ENCODE measurements at places on chromosomes 7 and 10.

DNA sequence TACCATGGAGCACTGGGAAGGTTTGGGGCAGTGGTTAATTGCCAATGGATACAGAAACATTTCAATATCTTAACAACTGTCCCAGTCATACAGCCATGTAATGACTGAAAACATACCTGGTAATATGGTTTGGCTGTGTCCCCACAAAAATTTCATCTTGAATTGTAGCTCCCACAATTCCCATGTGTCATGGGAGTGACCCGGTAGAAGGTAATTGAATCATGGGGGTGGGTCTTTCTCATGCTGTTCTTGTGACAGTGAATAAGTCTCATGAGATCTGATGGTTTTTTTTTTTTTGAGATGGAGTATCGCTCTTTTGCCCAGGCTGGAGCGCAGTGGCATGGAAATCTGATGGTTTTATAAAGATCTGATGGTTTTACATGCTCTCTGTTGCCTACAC lies 284.4 kb downstream of the TCF7L2 start:
- DNase-seq, result no peak

DNA sequence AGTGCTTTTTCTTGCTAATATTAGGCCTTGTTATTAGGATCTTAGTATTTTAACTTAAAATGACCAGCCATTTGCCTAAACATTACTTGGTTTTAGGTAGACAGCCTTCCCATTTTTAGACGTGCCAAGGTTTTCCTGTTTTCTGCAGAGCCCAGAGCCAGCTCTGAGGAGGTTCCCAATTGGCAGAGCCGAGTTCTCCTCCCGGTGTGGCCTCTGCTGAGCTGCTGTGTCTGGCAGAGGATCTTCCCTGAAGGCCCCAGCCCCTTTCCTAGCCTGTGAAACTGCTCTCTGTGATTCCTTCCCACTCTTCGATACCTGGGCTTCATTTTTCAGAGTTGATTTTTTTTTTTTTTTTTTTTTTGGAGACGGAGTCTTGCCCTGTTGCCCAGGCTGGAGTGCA lies 91.4 kb downstream of the EEPD1 start:
- DNase-seq, result peak; percentile 21

- DNase-seq, result no peak
These were observed 15.1 kb upstream of the ELN start for GRCh38 chr7:74012842-74013249.

DNA sequence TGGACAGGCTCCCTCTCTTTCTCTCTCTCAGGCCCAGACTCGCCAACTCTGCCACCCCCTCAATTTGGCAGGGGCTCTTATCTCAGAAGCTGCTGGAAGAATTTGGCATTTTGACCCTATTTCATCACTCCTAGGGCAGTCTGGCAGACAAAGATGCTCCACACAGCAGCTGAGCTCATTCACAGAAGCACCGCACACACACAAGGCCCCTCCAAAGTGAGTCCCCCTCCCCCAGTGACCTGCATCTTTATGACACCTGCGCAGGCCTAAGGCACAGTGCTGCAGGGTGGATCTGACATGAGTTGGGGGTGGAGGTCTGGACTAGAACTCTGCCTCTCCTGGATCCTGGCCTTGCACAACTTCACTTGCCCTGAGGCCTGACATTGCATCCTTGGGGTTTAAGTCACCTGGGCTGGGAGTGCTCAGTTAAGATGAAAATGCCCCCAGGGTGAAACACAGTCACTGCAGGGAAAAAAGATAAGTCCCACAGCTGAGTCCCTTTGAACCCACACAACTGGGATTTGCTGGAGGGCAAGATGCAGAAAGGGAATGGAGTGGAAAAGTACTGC lies 41.1 kb upstream of the DUSP5 start:
- DNase-seq, result no peak

DNA sequence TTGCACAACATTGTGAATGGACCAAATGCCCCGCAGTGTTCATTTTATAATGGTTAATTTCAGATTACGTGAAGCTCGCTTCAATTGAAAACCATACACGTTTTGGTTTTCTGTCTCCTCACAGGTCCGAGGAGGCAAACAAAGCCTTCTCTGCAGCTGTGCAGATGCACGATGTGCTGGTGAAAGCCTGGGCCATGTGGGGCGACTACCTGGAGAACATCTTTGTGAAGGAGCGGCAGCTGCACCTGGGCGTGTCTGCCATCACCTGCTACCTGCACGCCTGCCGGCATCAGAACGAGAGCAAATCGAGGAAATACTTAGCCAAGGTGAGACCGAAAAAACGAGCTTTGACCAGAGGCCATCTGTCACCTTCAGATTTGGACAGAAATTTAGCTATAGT lies 110.3 kb downstream of the TRRAP start:
- DNase-seq, result no peak

- no peak for DNase-seq
These were observed 615 bp upstream of the CNTNAP2 start for GRCh38 chr7:146115851-146116520.

DNA sequence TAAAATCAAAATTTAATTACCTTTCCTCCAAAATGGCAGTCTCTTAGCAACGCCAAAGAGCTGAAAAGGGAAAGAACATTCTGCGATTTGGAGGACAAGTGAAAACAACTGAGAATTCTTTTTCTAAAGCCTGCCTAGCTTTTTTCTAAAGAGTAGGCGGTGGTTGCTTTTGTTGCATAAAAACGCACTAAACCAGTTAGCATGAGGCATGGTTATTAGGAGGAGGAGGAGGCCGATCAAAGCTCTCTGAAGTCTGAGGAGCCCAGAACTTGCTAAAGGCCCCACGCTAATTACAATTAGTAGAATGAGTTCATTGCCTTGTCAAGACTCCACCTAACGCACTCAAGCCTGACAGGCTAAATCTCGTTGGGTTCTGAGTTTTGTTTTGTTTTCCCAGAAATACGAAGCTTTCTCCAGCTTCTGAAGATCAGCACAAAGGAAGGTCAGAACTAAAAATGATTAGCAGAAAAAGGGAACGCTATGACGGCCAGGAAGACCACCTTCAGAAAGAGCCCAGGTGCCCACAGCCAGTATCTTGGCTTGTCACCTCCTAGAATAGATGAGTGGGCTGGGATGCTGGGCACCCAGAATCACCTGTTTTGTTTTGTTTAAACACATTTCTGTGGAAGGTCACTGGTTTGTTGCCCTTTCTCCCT lies 72.0 kb downstream of the FGFR2 start:
- no peak for DNase-seq

DNA sequence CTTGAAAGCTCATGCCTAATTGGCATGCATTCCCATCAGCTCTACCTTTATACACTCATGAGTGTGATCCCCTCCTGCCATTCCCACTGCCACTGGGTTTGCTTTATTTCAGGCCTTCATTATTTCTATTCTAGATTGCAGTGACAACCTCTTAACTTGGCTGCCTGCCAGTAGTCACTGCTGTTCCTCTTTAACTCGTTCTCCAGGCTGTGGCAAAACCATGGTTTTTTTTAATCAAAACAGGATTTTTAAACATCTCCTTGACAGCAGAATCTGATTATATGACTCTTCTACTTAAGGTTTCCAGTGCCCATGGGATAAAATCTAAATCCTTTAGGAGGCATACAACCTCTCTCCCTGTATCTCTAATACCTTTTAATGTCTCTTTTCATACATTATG lies 223.7 kb upstream of the PCDH15 start:
- no peak for DNase-seq

DNA sequence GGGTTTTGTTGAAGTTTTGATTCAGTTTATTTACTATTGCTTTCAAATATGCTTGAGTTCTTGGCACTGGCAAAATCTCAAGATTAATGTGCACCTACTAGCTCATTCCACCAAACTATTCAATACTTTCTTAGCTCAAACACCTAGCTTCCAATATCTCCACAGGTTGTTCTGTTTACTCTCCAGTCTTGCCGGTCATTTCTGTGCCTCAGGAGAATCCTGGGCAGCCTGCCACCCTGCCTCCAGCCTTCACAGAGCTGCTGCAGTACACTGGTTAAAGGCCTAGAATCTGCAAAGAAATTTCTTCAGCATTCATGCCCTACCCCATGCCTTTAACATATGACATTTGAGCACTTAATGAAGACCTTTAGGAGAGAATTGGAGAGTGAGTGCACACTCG lies 4.0 kb upstream of the TMEM106B start:
- no peak for DNase-seq

Measured in NCI-H446 treated with DMSO at 0.1 percent for 48 hours (cell line).